ENCODE measurements at places on chromosomes 7 and 10.

DNA sequence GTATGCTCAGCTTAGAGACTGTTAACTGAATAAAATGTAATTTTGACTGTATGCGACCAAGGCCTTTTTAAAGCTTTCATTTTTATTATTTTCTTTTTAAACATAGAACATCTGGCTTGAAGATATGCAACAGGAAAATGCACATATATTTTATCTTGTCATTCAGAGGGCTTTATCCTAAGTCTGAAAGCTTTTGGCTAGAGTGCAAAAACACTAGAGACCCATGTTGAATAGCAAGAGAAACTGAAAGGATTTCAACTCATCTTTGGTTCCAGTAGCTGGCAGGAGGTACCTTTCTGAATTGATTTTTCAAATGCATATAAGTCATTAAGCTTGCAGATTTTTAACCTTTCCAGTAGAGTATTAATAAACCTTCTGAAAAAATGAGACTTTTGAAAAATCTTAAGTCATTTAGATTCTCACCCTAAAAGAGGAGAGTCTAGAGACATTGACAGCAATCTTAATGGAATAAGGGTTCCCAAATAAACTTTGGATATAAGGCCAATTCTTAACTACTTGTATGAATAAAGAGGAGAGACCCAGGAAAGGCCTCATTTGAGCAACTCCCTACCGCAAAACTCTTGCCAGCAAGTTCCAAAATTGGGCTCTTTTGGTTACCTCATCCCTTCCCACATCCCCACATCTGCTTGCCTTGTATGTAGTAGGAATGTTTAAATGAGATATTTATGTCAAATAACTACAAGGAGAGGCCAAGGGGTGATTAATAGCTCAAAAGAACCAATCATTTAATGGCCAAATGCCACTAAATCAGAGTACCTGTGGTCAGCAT lies 454.4 kb downstream of the HTR7 start:
- DNase-seq: no peak

DNA sequence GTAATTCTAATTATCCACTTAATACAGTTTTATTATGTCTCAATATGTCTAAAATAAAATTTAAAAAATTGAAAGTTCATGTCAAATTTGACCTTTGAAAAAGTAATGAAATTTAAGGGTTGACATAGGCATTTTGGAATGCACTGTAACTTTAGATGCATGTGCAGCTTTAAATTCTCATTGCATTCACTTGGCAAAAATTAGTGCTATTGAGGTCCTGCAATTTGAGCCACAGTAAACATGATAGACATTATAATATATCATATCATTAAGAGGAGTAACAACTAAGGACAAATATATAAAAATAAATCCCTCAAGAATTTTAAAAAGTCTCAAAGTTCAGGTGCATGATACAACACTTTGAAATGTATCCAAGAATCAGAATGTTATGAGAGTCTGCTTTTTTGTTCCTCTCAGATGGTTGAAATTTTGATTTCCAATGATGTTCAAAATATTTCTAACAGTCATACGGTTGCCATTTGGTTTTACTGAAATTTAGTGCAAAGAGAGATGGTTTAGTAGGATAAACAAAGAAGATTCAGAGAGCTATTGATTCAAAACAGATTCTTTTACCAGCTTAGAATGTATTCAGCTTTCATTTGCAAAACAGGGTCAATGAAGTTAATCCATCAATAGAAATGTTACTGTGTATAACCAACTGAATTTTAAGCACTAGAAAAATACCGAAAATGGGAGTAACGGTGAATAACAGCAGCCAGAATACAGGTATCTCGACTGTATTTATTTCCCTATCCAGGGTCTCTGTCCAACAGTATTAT lies 71.8 kb downstream of the SEMA3A start:
- DNase-seq: no peak

GRCh38 chr7:151808400-151809145 lies 68.3 kb downstream of the PRKAG2 start:
- no peak for DNase-seq

DNA sequence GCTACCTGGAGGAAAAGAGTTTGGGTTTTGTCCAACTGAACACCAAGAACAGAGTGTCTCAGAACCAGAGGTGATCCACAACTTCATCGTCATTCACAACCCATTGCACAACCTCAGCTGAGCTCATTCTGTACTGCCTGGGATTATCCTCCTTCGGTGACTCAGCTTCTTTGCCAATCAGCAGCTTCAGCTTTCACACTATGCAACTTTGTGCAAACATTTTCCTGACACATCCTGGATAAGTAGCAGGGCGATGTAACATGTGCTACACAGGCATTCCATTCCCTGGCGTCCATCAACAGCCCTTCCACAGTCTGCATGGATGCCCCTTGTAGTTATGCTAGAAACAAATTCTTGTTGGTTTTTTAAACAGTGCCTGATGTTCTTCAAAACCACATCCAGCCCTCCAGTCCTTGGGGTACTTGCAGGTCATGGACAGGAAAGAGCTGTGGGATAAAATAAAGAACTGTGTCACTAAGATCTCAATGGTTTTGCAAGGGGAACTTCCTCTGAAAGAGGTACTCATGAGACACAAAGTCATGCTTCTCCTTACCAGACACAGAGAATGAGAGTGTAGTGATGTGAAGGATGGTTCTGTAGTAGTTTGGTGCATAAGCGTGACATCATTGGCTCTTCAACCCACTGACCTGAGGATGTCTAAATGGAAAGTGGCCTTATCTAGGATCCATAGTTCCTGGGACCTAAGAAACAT lies 478.5 kb downstream of the KIF20B start:
- DNase-seq: no peak

GRCh38 chr10:78335691-78336401 lies 302.2 kb downstream of the RPS24 start:
- no peak for DNase-seq

GRCh38 chr7:1645476-1645875 lies 24.6 kb upstream of the ELFN1 start:
- no peak for DNase-seq

DNA sequence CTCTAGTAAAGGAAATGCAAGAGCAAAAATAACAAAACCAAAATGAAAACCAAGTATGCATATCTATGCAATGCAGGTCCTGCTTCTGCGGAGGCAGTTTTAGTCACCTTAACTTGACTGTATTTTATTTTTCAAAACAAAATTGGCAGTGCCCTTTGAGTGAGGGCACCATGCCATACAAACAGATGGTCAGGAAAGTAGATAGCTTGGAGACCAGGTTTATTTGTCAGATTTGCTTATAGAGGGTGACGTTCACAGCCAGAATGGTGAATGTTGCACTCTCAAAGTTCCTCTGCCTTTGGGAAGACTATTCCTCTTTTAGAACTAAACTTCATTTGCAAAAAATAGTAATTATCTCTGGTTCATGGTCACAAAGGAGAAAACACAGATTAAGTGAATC lies 801.9 kb downstream of the ANKRD7 start:
- DNase-seq: no peak

- DNase-seq: no peak
These were observed 88.6 kb downstream of the NRG3 start for GRCh38 chr10:81963606-81964005.

DNA sequence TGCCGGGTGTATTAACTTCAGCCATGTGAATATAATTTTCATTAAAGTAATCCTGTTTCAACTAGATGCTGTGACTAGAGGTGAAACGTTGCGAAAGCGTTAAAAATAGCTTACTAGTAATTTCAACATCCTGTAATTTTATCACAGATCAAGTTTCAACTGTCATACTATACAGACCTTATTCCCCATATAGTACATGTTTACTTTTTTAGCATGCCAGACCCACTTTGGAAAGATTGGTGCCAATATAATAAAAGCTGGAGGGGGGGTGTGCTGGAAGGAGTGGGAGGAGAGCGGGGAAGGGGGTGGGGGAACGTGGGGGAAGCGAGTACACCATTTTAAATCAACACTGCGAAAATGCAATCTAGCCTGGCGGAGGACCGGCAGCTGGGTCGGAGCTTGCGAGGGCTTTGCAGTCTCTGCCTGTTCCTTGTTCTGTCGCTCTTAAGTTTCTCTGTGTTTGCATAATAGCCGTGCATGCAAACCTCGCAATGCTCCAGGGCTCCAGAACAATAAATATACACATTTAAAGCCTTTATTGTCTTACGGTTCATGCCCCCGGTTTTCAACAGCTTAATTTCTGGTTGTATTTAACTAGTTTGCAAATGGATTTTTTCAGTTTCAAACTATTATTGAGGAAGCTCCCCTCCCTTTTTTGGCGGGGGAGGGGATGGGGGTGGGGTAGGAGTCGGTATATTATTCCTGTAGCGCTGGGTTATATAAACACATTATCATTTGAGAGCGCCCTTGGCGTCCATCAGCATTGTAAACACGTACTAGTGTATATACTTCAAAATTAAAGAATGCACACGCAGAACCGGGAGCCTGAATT lies 1.3 kb upstream of the ARID5B start:
- DNase-seq: no peak

DNA sequence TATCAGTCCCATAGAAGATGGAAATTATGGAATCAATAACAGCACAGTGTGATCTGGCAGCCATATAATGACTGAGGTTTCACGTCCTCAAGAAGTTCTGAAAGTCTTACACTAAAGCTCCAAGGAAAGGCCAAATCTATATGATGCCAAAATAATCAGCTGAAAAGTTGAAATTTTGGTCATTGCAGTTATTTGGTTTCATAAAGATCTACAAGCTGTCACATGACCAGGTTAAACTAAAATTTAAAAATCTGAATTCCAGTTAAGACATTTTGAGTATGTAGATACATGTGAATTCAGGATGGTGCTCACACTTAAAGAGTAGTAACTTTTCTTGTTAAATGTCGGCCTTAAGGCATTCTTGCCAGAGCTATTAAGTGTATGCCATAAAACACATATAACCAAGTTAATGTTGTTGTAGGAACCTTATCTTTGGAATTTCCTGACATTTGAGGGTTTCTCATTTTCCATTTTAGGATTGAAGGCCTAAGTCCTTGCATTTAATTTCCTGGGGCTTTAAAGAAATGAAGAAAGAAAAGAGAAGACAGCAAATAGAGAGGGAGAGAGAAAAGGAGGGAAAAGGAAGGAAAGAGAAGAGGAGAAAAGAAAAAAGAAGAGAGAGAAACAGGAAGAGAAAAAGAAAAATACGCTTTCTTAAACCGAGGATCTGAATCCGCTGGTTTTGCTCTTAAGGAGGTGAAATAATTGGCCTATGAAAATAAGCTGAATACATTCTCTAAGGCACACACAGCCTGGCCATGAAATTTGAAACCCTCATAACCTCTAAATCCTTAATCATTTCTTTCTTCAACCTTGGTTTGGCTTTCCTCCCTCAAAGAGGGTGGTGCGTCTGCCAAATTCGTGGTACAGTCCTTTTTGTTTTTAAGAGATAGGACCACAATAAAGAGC lies 43.8 kb downstream of the DENND2A start:
- DNase-seq: no peak

GRCh38 chr10:74589226-74589673 lies 237.2 kb upstream of the KAT6B start:
- peak; percentile 46 for DNase-seq
